Hepatocyte (in vitro differentiated cells): ENCODE measurements at places on chromosomes 13 and 19.

GRCh38 chr19:48968179-48968661 lies 3.1 kb downstream of the FTL start:
- DNase-seq: no peak

GRCh38 chr13:97471711-97472110 lies 37.7 kb downstream of the RAP2A start:
- DNase-seq: no peak

DNA sequence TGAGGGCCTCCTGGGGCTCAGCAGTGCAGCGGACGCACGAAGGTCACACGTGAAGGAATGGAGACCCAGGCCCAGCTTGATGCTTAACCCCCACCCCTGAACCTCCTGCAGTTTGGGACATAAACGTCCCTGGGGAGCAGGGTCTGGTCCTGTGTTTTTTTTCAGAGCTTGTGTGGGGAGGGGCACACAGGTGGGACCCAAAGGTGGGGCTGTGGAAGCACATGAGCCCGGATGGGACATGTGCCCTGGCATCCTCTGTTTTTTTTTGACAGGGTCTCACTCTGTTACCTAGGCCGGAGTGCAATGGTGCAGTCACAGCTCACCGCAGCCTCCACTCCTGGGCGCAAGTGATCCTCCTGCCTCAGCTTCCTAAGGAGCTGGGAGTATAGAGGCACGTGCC lies 20.5 kb downstream of the UBXN6 start:
- DNase-seq: no peak

DNA sequence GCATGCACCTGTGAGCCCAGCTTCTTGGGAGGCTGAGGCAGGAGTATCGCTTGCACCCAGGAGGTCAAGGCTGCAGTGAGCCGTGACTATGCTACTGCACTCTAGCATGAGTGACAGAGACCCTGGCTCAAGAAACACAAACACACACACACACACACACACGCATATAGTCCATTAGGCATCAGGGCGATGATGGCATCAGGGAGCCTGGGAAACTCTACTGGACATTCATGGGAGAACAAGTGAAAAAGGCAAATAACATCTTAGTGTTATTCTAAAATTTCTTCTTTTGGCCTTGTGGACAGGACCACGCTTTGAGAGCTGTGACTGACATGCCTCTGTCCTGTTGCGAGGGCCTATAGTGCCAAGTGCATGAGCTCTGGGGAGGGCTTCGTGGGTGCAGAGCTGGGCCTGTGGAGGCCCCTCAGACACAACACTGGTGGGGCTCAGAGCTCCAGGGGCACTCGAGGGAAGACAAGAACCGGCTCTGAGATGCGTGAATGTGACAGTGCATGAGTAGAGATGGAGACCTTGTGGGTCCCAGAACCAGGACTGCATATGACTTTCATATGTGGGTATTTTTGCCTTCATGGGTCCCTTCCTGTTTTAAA lies 8.0 kb upstream of the USF2 start:
- DNase-seq: no peak

DNA sequence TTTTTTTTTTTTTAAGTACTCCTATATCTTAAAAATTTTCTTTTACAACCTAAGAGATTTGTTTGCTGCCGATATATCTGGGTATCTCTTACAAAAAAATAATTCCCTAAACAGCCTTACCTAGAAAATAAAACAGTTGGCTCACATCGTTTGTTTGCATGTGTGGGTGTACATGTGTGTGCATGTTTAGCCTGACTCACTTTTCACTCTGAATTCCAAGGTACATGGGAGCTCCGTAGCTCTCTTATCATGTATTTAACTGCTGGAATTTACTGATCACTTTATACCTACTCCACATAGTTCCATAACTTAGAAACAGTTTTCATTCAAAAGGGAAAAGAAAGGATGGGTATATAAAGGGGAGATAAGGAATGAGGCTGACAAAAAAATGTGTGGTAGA lies 616.5 kb downstream of the GPC6 start:
- no peak for DNase-seq

DNA sequence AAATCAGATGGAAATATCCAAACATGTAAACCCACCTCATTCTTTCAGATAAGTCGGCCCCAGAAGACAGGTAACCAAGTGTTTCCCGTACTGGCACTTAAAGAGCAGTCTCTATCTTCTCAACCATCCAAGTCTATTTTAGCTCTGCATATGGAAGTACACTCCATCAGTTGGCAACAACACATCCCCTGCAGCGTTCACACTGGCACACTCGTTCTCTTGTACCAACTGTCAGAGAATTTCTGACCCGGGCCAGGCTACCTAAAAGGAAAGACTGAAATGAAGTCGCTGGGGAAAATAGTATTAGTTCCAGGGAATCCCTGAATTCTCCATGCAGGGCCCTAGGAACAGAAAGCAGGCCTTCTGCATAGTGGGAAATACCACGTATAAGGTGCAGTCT lies 109.3 kb downstream of the RXFP2 start:
- DNase-seq: no peak

DNA sequence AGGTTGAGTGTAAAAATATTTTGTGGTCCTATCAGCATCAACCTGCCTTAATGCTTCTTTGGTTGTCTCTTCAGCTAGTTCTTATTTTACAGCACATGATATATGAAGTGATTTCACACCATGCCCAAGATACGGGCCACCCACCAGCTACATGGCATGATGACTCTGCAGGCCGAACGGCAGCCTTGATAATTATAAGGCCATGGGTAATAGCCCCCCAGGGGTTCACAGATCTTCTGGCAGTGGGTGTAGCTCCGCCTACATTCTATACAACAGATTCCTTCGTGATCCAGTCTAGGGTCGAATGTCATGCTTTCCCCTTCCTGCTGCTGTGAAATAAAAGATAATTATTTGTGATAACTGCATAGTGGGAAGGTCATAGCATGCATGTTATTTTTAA lies 36.1 kb downstream of the CNMD start:
- no peak for DNase-seq

DNA sequence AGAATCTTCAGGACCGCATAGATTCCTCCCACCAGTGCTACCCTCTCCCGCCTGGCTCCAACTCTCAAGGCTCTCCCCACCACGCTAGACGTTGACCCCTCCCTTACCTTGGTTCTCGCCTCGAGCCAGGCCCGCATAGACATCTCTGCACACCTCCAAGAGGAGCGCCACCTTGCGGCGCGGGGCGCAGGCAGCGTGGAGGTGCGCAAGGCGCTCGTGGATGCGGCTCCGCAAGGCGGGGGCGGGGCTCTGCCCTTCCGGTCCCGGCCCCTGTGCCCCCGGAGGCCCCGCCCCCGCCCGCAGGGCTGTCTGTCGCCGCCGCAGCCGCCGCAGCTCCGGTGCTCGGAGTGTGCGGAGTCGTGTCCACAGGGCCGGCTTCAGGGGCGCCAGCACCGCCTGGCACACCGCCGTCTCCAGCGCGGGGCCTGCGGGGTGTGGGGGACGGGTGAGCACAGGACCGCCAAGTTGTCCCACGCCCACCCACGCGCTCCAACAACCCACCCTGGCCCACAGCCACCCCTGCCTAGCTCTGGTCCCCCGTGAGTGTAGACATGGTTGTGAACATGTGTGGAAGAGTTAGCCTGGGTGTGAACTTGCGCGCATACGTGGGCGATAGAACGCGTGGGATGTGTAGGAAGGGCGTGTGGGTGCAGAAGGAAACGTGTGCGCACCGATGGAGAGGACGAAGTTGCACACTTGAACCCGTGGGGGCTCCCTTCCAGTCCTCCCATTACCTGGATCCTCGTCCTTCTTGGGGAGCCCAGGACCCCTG lies 8.1 kb downstream of the RINL start:
- DNase-seq: peak; percentile 86

DNA sequence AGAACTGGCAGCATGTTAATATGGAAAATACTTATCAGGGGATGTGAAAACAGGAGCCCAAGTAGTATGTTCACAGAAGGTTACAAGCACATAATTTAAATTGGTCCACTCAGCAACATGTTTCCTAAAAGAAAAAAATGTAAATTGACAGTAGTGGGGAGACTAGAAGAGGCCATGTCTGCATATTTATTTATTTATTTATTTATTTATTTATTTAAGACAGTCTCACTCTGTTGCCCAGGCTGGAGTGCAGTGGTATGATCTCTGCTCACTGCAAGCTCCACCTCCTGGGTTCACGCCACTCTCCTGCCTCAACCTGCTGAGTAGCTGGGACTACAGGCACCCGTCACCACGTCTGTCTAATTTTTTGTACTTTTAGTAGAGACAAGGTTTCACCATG lies 13.7 kb upstream of the ZNF8 start:
- no peak for DNase-seq

- DNase-seq: no peak
These were observed 15.0 kb upstream of the ALOX5AP start for GRCh38 chr13:30720172-30720869.

DNA sequence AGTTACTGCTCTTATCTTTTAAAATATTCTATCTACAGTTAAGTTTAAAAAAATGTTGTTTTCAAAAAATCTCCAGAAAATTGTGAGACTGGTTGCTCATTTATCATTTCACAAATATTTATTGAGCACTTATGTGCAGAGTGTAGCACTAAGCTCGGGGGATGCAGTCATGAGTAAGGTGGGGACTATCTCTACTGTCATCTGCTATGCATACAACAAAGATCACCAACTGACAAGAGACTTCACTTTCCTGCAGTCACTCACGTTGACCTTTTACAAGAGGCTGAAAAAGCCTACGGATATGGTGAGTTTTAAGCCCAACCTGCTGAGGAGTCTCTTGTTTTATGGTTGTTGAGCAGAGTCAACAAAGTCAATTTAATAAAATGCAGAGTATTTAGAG lies 392.5 kb downstream of the KLF12 start:
- DNase-seq: no peak

DNA sequence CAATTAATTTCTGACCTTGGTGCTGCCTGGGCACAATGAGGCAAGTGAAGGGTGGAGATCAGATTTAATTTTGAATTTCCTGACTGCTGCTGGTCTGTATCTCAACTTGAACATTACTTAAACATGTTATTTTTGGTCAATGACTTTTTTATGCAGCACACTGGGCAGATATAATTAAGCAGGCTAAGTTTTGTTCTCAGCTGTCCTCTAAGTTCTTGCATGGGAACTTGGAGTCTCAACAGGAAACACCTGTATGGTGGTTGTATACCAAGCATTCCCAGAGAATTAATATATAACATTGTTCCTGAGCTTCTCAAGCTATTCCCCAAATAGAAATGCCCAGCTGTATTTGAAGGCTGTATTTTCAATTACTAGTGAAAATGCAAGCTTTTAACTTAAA lies 113.5 kb upstream of the EDNRB start:
- no peak for DNase-seq

DNA sequence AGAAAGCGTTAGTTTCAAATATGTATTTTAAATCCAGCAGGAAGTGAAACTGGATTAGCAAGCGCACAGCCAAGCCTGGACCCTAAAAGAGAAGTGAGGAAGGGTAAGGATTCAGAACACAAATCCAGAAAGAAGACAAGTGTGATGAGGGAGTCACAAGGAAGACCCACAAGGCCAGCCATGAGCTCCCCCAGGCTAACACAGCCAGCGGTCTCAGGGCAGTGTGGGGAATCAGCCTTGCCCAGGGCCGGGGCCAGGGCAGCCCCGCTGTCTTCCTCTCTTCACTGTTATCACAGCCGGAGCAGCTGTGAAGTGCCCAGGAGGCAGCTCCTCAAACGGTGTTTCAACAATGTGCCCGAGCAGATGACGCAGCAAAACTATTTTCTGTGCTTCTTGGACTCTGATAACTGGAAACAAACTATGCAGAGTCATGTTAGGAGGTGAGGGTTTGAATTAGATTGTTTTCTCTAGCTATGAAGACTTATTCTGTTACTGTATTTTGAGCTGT lies 12.2 kb upstream of the CDC16 start:
- DNase-seq: no peak

DNA sequence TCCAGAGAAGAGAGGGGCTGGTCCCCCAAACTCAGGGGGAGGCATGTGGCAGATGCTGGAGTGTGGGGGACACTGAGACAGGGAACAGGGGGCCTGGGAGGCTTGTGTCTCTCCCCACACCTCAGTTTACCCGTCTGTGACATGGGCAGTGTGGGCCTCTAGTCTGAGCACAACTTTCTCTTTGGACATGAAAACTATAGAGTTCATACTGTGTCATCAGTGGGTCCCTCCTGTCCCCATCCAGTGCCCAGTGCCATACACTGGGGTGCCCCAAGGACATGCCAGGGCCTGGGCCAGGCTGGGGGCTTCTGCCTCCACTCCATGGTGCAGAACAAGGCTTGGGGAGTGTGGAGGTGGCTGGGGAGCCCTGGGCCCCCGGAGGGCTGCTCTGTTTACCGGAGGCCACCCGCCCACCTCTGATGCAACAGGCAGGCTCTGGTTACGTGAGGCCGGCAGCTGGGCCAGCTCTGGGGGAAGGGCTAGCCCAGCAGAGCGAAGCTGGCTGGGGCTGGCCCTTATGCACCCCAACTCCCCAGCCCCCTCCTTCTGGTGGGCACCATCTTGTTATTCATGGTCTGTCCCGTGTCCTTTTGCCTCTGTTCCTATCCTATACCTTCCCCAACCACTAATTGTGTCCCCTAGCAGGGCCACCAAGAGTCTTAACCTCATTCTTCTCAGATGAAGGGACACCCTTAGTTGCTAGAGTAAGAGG lies 1.9 kb upstream of the MEF2B start:
- peak; percentile 69 for DNase-seq

DNA sequence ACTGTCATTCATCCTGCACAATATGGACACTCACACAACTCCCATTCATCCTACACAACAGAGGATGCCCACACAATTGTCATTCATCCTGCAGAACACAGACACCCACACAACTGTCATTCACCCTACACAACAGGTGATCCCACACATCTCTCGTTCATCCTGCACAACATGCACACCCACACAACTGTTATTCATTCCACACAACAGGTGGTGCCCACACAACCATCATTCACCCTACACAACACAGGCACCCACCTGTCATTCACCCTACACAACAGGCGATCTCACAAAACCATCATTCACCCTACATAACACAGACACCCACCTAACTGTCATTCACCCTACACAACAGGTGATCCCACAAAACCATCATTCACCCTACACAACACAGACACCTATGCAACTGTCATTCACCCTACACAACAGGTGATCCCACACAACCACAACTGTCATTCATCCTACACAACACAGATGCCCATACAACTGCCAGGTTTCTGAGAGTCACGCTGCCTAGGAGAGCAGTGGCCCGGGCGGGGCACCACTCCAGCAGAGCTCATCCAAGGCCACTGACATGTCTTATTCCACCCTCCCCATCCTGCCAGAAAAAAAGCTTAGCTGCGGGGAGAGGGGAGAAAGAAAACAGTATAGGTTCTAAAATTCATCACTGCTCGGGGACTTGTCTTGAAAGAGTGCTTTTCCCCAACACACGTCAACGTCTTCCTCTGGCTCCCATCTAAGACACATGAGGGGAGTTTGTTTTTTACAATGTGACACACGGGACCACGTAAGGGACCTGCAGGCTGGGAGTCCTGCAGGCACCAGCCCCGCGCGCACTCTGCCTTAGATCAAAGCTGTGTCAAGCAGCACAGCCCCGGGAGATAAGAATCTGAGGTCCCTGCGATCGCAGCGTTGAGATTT lies 44.0 kb downstream of the KLF2 start:
- peak; percentile 3 for DNase-seq

- no peak for DNase-seq
These were observed 12.2 kb upstream of the EVI5L start for GRCh38 chr19:7817801-7818200.

GRCh38 chr19:31518216-31519020 lies 169.2 kb upstream of the TSHZ3 start:
- DNase-seq: no peak
